ENCODE measurements at places on chromosomes 1 and 21.

GRCh38 chr1:210364479-210364878, 35.8 kb downstream of the HHAT start:
- no peak for DNase-seq

DNA sequence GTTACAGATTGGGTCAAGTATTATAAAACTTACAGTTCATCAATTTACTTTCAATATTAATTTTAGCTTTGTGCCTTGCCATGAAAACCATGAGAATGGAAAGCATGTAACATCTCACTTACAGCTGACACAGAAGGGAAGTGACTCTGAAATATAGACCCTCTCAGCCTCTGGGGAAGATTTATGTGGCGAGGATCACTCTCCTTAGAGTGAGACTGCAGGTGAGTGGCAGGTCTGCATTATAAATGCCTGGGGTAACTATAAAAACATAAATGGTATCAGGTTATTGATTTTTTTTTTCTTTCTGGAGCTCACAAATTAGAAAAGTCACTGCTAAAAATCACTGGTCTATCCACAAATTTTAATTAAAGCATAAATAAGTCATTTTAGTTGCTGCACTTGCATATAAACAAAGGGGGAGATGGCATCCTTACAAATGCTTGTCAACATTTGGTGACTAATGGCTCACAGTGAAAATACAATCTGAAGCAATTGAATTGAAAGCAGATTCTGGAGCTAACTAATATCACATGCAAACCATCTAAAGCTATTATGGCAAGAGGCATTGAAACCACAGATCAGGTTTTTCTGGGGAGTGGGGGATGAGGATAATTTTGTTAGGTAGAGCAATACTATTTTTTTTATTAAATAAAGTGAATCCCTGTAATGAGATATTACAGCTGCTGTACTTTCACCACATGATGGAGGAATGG, 200.9 kb downstream of the TM2D1 start:
- no peak for DNase-seq

- no peak for DNase-seq
Observed at GRCh38 chr1:233230011-233230410, 65.5 kb downstream of the PCNX2 start.

GRCh38 chr1:63124666-63125191, 197.6 kb upstream of the FOXD3 start:
- DNase-seq, result no peak

GRCh38 chr1:113912594-113913311, 7.6 kb downstream of the DCLRE1B start:
- DNase-seq, result peak; percentile 88

GRCh38 chr1:27298632-27299384, 23.2 kb upstream of the TMEM222 start:
- peak; percentile 55 for DNase-seq

DNA sequence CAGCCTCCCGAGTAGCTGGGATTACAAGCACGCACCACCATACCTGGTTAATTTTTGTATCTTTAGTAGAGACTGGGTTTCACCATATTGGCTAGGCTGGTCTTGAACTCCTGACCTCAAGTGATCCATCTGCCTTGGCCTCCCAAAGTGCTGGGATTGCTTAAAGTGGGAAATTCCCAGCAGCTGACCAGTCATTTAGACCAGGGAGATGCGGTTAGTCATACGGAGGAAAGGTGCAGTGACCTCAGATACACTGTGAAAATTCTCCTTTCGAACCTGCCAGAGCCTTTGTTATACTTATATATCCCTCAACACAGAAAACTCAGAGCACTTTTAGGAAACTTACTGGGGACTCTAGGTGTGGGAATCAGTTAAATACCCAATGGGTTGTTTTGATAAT, 39.6 kb downstream of the MAP10 start:
- DNase-seq, result no peak

All from NCI-H1694 (cell line).